Esophagus (tissue), 2 donors: ENCODE measurements at places on chromosomes 1 and 21. TPM values are rescaled to one million over a fixed set of nuclear protein-coding genes. Genes with fewer than 3 reads are reported as not detected.

Gene GPR25
- polyA plus RNA-seq: 0.14 TPM

Gene HSF2BP
- polyA plus RNA-seq: 0.26 TPM

Gene FOXE3
- not detected for polyA plus RNA-seq

Gene HES3
- polyA plus RNA-seq: not detected

Gene DRAXIN
- polyA plus RNA-seq: 0.01 TPM

Gene CFHR4
- polyA plus RNA-seq: not detected

Gene LPAR3
- polyA plus RNA-seq: 4.0 TPM

Gene FCER1G
- 14.0 TPM for polyA plus RNA-seq

Gene MTARC2
- 5.0 TPM for polyA plus RNA-seq

Gene B3GALT5
- 0.47 TPM for polyA plus RNA-seq
